ENCODE measurements at places on chromosomes 6 and 20.
A peak's percentile ranks its signal among the peaks of the same experiment; 100 is the strongest.

- DNase-seq = peak; percentile 84
Observed at GRCh38 chr6:28896505-28897368, 27.0 kb downstream of the TRIM27 start.

DNA sequence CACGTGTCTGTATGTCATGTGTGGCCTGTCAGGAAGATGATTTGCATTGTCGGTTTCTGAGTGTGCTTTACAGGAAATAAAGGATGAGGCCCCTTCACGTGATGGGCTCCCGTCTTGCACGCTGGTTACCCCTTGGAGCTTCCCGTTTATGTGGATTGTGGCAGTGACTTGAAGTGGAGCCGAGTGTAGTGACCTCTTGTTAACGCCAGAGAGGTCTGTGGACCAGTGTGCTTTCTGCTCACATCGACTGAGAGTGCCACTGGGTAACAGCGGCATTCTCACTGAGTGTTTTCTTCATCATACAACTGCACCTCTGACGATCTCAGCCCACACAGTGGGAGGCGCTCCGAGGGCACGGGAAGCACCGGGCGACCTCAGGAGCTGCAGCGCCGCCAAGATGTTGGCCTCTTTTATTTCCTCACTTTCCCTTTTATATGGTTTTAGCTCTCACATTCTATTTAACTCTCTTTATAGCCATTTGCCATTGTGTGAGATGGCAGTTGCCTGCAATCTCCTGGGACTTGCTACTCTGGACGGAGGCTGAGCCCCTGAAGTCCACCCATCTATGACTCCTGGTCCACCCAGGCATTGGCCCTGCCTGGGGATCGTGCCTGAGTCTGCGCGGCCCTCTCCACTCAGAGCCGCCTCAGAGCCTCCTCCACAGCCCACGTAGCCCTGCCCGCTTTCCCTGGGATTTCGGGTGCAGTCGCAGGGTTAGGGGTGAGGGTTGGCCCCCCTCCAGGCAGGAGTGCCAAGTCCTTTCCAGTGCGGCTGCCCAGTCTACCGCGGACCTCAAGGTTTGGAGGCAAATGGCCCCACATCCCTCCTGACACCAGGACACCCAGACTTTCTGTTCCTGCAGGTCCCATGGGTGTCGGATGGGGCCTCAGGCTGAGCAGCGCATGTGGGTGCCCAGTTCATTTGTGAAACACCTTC, 238.9 kb downstream of the ERMARD start:
- no peak for DNase-seq

GRCh38 chr6:158322724-158323560, 10.7 kb downstream of the TULP4 start:
- DNase-seq = no peak

GRCh38 chr20:35087791-35088190, 4.8 kb downstream of the TRPC4AP start:
- no peak for DNase-seq

- no peak for DNase-seq
Observed at GRCh38 chr6:89680551-89680950, 42.0 kb upstream of the LYRM2 start.

- DNase-seq = no peak
Observed at GRCh38 chr6:170369403-170369802, 62.8 kb downstream of the FAM120B start.

DNA sequence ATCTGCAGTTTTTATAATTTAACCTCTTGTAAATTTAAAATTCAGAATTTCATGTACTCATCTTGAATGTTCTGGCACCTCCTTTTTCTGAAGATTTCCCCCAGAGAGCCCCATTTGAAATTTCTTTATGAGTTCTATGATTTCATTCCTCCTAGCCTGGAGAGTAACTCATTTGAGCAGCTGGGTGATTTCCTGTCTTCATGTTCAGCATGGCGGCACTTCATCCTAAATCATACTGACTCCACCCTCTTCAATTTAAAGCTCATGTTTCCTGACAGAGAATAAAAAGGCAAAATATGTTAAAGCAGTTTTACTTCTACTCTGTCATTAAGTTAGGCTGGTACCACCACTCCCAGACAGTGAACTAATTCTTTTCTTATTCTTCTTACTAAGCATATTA, 250.9 kb upstream of the POU3F2 start:
- DNase-seq = no peak

DNA sequence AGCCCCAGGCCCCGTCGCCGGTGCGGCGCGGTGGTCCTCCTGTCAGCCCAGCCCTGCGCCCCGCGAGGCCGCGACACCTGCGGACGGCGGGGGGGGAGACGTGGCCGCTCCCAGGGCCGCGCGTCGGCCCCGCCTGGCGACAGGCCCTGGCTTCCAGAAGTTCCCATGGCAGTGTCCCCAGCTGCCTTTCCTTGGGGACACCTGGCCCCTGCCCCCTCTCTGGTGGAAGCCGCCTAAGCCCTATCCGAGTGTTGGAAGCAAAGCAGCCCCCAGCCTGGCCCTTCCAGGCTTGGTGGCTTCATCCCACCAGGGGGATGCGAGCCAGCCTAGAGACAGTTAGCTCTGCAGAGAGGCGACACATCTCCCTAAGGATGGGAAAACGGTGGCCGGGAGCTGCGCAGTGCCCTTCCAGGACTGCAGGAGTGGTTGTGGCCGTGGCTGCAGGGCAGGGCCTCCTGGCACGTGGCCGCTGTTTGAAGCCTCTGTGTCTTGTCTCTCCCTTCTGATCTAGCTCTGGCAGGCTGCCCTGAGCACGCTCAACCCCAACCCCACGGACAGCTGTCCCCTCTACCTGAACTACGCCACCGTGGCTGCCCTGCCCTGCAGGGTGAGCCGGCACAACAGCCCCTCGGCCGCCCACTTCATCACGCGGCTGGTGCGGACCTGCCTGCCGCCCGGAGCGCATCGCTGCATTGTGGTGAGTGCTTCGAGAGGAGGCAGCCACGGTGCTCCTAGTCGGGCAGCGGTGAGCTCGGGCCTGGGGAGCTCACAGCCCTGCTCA, 816 bp downstream of the NPEPL1 start:
- peak; percentile 47 for DNase-seq

DNA sequence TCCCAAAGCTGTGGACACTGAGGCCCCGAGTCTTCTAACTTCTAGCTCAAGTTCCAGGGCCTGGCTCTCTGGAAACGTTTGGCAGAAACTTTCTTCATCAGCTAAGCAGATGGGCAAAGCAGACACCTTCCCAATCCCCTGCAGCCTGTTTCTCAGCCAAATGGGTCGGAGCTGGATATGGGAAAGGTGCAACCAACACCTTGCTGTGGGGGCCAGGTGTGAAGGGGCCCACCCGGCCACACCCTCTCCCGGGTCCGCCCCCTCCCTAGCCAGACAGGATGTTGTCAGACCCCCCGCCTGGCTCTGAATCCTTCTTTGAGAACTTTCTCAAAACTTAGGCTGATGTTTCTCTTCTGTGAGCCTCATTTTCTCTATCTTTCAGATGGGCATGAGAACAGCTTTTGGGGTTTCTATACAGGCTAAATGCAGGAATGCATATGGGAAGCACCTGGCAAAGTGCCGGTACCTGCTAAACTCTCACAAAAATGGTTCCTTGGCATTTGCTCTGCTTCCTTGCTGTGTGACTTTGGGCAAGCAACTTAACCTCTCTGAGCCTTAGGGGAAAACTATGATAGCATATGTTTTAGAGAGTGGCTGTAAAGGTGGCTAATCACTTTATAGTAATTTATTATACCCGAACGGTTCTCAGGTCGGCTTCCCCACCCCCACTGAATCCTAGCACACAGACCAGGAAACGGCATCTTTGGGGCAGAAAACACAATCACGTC, 1.8 kb downstream of the SNAI1 start:
- no peak for DNase-seq

GRCh38 chr6:29628419-29629281, 4.3 kb downstream of the GABBR1 start:
- peak; percentile 93 for DNase-seq

DNA sequence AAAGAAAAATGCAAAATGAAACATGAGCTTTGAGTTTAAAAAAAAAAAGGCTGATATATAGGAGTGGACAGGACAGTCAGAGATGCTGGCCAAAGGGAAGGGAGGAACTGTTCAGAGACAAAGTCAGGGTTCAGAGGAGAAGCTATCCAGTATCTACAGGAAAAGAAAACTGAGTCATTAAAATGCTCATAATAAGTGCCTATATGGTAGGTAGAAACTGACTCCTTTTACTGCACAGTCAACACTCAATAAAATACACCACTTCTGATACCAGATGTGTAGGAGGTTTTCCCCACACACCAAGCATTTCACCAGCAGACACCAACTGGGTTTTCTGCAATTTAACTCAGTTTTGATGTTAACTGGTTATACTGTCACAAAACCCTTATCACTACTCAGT, 32.9 kb downstream of the FRK start:
- DNase-seq = no peak

- DNase-seq = peak; percentile 25
Observed at GRCh38 chr6:154500769-154501577, 9.5 kb downstream of the CNKSR3 start.

DNA sequence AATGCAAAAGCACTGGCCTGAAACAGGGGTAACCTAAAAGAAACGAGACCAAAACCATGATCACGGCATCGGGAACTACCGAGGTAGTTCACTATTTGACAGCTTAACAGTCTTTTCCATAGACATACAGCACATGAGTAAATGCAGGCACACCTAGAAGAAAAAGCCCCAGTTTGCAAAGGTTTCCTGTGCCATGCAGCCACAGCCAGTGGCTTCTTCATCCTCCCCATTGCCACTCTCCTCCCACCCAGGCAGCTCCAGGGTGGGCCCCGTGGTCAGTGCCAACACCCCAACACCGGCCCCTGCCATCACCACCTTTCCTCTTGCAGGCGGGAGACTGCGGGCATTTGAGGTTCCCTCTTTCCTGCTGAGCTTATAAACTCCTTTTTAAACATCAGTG, 115.4 kb downstream of the SLC23A2 start:
- DNase-seq = no peak

DNA sequence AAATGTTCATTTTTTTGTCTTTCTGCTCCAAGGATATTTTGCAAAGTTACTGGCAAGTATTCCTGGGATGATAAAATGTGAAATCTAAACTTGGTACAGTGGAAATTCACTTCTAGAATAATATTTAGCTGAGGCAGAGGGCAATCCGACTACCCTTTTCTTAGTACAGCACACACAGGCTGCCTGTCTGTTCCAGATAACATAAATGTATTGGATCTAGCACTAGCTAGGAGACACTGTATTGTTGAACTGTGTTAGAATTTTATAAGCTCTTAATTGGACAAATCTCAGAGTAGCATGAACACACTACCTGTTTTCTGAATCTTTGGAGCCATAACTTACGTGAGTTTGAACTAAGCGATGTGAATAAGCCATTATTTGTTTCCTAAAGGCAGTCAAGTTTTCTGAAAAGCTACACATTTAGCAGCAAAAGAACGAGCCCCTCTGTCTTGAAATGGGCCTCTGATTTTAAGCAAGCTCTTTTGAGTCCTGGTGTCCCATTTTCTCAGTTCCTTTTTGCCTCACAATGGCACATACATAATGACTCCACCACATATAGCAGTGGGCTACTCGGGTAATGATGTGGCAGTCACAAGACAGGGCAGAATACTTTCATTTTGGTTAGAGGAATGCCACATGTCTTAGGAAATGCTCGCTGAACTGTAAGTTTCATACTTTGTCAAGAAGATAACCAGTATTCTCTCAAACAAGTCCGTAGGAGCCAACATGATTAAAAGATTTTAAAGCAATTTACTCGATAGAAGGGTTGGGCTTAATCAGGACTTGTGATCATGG, 116.5 kb upstream of the ESR1 start:
- no peak for DNase-seq

DNA sequence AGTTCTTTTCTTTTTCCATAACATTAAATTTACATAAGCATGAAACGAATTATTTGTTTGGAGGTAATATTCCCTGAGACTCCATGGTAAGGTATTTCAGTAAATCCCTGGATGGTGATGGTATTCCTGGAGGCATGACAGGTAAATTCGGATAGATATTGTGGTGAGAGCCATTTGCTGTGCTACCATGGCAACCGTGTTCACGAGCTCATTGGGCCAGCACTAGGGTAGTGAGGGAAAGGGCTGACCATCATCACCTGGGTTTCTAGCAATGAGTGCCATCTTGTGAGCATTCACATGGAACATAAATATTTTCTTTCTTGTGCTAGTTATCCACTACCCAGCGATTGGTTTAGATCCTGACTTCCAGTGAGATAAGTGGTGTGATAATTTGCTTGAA, 51.9 kb upstream of the GNRH2 start:
- no peak for DNase-seq

DNA sequence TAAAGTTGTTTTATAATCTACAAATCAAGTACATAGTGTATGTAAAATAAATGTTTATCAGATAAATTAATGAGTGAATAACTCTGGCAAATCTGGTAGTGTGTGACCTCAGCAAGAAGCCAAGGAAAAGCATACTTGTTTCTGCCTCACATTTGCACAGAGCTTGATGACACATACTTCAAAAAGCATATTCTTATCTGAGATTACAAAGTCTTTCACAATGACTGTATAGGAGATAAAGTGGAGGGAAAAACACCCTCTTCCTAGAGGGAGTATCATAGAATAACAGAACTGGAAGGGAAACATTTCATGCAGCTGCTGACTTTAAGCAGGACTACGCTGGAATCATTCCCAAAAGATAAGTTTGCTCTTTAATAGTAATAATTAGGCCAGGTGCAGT, 28.1 kb upstream of the AKAP7 start:
- DNase-seq = no peak

DNA sequence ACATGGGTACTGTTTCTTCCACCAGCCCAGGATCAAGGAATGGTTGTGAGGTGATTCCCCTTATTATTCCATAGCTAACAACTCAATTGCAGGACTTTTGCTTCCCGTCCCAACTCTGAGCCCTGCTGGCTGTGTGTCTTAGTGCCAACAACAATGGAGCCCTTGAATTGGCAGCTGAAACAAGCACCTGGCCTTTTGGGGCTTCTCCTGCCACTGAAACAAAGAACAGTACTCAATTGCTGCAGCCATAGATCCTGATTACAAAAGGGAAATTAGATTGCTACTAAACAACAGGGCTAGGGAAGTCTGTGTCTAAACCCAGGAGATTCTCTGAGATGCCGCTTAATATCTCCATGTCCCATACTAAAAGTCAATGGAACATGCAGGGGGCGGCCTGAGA, 61.3 kb upstream of the CARMIL1 start:
- DNase-seq = no peak

- peak; percentile 68 for DNase-seq
Observed at GRCh38 chr6:137652961-137653705, 158.9 kb upstream of the OLIG3 start.

- DNase-seq = no peak
Observed at GRCh38 chr6:73079978-73080377, 145.3 kb downstream of the KHDC1L start.

- DNase-seq = no peak
Observed at GRCh38 chr6:136059308-136059707, 190.8 kb downstream of the MTFR2 start.

DNA sequence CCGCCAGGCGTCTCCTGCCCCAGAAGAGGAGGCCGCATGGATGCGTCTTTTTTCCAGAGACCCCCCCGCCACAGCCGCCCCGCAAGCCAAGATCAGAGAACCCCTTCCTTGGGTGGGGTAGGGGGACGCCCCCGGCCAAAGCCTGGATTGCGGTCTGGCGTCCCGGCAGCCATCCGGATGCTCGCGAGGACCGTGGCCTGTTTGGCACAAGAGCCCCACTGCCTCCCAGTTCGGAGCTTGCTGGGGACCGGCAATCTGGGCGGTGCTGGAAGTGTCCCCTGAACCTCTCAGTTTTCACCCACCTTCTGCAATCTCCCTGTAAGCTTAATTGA, 924 bp downstream of the FAM162B start:
- peak; percentile 56 for DNase-seq

Measured in ELF-1 (cell line).